NCI-H1417 treated with DMSO at 0.1 percent for 48 hours (cell line): ENCODE measurements at places on chromosomes 16 and 17.

GRCh38 chr16:11182411-11182810 lies 73.6 kb downstream of the SOCS1 start:
- DNase-seq = no peak

DNA sequence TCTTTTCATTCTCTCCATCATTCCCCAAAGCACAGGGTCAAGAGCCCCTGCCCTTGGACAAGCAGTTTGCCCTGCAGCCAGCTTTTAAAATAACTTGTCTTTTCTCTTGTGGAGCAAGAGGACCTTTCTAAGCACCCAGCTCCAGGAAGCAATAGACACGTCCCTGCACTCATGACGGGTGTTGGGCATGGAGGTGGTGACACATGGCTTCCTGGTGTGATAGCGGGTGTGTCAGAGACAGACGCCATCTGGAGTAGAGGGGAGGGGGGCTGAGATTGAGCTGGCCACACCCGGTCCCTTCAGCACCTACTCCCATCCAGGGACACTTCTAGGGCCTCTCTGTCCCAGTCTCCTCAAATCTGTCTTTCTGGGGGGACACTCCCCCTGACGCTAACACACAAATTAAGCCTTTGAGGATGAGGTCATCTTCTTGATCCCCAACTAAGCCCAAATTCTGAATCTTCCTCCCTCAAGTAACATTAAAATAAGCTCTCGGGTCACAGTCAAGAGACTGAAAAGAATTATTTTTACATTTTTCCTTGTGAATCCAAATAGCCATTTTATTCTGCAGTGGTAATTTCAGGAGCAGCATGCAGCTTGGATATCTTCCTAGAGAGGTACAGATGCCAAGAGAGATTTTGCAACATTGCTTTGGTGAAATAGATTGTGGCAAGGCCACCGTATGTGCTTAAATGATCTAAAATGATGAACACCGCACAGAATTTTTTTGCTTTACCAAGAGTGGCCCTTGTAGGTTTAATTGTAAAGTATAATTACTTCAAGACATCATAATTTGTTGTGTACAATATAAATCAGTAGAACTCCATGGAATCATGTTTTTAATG lies 216.6 kb upstream of the IRX3 start:
- no peak for DNase-seq

GRCh38 chr17:34569591-34569990 lies 9.8 kb upstream of the TMEM132E start:
- no peak for DNase-seq

DNA sequence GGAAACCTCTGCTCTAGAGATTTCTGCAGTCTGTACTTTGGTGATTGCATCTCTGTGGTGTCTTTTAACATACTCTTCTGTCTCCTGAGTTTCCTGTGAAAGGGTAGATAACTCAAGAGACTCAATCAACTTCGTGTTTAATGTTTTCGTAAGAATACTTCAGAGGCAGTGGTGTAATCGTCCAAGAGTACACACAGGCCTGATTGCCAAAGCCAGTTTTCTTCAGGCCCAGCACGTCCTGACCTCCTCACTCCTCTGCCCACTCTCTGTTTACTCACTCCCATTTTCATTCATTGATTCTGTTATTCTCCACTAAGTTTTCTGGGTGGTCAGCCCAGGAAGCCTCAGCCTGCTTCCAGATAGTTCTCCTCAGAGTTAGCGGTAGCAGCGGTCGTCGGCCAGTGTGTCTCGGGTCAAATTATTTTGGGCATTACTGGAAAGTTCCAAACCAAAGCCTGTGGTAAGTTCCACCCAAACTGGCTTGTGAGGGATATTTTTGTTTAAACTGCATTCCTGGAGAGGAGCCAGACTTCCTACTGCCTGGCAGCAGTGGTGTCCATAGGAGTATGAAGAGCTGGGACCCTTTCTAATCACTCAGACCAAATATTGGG lies 293.2 kb downstream of the WWOX start:
- DNase-seq = no peak

GRCh38 chr16:10156099-10156498 lies 26.1 kb downstream of the GRIN2A start:
- no peak for DNase-seq

DNA sequence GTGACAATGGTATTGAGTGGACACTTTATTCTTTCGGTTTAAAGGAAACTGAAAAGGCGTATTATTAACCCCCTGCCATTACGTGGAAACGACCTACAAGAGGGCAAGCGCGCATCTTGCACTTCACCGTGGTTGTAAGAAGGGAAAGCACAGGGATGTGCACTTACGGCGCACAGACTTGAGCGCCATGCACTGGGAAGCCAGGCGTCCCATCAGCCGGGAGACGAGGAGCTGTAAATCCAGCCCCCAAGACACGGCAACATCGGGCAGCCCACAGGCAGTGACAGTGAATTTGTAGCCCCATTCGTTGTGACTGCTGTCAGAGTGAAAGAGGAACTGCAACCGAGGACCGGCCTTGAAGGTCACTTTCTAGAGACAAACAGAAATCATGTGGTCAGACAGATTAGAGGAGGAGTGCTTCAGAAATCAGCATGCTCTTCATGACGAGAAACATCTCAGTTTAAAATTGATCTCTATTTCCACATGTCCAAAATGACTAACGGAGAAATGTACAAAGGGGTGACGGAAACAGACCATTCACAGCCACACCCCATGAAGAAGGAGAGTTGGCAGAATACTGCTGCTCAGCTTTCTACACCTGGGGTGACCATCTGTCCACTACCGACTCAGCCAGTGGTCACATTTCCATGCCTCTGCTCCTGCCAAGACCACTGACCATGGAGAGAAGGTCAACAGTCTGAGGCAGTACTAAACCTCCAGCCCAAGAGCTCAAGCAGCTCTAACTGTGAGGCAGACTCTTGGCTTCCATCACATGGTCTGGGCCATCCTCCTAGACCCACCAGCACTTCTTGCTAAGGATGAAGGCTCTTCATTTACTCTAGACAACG lies 68.6 kb downstream of the ZZEF1 start:
- DNase-seq = no peak

DNA sequence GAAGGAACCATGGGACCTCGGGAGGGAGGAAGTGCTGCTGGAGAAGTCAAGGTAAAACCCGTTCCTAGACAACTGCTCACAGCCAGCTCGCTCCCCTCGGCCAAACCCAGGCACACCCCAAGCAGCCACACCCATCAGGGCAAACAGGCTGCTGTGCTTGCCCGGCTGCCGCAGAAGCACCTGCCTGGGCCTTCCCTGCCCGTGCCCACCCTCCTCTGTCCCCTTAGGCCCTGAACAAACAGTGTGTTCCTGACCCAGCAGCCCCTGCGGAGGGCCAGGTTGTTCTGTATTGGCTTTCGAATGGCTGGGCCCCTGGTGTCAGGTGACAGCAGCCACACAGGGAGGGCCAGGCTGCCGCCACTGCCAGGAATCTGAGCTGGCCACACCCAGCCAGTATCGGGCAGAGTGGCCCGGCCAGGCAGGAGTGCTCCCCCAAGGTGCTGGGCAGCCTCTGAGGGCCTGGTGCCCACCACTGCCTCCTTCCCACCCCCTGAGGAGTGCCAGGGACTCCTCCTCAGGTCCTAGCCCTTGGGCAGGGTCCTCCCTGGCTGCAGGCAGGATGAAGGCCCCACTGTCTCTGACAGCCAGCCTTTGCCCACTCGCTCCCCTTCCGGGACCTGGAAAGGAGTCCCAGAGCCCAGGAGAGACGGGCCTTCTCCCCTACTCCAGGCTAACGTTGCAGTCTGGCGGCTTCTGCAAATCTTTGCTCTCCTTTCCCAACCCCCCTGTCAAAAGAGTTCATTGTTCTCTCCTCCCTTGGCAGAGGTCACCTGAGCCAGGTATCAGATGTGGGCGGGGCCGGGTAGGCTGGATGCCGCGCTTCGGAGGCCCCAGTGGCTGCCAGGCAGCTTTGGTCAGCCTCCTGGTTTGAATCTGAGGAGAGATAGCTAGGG lies 24.0 kb downstream of the LLGL2 start:
- DNase-seq = no peak

- DNase-seq = no peak
Measured at GRCh38 chr16:11315510-11315909, 29.7 kb upstream of the RMI2 start.

GRCh38 chr16:55775857-55776256 lies 57.0 kb downstream of the CES1 start:
- DNase-seq = no peak

GRCh38 chr16:23842137-23842600 lies 6.4 kb downstream of the PRKCB start:
- DNase-seq = no peak

DNA sequence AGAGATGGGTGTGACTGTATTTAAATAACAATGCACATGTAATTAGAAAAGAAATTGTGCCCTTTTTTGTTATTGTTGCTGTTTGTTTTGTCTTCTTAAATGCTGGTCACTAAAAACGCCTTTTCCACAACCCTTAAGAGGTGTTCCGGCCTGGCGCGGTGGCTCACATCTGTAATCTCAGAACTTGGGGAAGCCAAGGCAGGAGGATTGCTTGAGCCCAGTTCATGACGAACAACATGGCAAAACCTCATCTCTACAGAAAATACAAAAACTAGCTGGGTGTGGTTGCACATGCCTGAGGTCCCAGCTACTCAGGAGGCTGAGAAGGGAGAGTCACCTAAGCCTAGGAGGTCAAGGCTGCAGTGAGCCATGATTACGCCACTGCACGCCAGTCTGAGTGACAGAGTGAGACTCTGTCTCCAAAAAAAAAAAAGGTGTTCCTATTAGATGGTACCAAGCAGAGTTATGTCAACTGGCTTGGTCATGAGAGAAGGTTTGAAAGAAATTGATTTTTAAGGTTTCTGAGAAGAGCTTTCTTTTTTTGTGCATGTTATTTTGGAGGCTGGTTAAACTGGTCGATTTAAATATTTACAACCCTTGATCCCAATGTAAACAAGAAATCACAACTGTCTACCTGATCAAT lies 23.5 kb upstream of the RFFL start:
- no peak for DNase-seq

- DNase-seq = no peak
Measured at GRCh38 chr16:88790312-88791211, 5.5 kb upstream of the PIEZO1 start.

DNA sequence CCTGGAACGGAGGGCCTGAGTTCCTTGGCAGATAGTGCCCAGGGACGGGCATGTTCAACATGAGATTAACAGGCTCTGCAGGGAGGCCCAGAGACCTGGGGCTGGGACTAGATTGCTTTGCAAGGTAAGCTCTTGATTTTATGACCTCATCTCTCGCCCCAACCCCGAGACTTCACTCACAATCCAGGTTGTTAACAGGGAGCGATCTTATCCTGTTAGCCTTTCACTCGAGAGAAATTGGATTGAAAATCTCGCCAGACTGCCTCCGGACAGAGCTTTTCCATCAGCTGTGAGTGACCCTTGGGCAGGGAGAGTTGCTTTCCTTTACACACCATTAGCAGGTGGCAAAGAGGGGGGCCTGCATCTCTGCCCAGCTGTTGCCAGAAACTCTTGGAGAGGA lies 521.7 kb upstream of the EEF2KMT start:
- DNase-seq = no peak

- DNase-seq = no peak
Measured at GRCh38 chr16:14491861-14492529, 138.1 kb downstream of the PARN start.

- no peak for DNase-seq
Measured at GRCh38 chr16:81921843-81922584, 89.3 kb downstream of the SDR42E1 start.

DNA sequence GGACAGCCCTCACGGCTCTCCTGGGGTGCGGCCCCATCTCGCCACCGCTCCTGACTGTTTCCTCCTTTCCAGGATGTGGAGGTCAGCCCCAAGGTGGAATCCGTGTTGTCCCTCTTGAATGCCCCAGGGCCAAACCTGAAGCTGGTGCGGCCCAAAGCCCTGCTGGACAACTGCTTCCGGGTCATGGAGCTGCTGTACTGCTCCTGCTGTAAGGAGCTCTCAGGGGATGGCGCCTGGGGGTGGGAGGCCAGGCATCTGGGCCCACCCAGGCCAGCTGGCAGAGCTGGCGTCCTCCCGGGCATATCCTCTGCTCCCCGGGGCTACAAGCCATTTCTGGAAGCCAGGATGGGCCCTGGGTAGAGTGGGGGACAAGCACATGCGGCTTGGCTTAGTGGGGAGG lies 13.2 kb downstream of the IL34 start:
- no peak for DNase-seq

DNA sequence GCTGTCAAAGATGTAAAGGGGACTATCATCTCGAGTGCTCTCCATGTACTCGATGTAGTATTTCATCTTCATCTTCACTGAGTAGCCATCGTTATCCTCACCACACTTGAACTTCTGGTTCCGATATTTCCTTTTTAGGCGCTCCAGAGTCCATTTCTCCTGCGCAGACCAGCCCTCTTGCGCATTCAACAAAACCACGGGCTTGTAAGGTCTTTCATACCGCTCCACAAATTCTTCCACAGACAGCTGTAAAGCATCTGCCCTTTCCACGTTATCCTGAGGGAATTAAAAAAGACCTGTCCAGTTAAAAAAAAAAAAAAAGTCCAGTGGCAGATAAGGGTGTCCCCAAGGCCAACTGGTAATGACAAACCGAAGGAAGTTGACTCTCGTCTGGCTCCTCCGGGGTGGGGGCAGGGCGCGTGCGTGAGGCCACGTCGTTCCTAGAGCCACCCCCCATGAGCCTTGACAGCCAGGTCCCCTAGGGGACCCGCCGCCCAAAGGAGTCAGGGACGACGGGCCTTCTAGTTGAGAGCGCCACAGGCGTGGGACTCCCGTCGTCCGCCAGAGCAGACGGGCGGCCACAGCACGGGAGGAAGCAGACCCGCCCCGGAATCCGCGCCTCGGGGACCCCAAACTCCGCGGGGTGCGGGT lies 701 bp downstream of the JMJD6 start:
- no peak for DNase-seq

DNA sequence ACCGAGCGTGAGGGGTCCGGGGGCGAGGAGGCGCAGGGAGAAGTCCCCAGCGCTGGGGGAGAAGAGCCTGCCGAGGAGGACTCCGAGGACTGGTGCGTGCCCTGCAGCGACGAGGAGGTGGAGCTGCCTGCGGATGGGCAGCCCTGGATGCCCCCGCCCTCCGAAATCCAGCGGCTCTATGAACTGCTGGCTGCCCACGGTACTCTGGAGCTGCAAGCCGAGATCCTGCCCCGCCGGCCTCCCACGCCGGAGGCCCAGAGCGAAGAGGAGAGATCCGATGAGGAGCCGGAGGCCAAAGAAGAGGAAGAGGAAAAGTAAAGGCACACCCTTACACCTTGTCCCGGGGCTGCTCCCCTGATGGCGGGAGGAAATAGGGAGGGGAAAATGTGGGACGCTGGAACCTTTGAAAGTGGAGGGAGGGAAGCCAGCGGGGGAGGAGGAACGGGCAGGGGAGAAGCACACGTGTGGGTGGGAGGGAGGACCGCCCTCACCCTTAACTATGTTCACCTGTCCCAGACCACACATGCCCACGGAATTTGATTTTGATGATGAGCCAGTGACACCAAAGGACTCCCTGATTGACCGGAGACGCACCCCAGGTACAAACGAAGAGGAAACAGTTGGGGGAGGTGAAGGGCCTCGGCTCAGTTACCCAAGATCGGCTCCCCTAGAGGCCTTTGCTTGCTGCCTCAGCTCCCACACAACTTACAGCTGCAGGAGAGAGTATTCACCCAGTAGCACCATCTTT lies 916 bp downstream of the PAGR1 start:
- no peak for DNase-seq
